GM12864 (cell line): ENCODE measurements at places on chromosomes 2 and 18.
A peak's percentile ranks its signal among the peaks of the same experiment; 100 is the strongest.

- peak; percentile 5 for DNase-seq
Observed at GRCh38 chr2:34012715-34013302, 413.7 kb upstream of the FAM98A start.

GRCh38 chr2:201891676-201892075 is 85.3 kb downstream of the CDK15 start:
- no peak for DNase-seq

GRCh38 chr2:101630224-101630949 is 67.1 kb upstream of the MAP4K4 start:
- no peak for DNase-seq

GRCh38 chr2:9547262-9547991 is 8.2 kb downstream of the ADAM17 start:
- DNase-seq: no peak

- no peak for DNase-seq
Observed at GRCh38 chr2:238066218-238066617, 5.4 kb downstream of the SCLY start.

GRCh38 chr2:152594792-152595191 is 122.5 kb downstream of the PRPF40A start:
- no peak for DNase-seq

DNA sequence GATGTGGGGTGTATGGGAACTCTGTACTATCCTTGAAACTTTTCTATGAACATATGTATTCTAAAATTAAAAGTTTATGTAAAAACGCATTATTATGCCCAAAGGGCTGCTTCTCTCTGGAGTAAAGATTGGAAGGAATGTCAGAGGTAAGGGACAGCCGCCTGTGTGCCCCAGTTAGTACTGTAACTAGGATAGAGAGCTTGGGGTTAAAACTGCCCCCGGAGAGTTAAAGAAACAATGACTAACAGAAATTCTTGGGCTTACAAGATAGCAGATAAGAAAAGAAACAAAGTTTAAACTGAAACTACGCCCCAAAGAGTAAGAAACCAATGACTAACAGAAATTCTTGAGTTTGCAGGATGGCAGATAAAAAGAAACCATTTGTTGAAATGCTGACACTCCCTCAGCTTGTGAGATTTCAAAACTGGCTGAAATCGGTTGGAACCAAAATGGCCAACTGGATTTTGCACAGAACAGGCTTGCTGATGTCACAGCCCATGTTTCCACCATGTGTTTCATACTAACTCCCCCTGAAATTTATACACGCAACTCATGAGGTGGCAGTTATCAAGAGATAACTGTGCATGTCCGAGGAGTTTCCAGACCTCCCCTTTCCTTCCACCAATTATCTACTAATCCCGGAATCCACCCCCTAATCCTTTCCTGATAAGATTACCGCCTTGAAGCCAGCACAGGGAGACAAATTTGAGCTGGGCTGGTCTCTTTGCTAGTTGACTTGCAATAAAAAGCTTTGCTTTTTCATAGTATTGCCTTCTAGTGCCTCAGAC is 8.7 kb upstream of the TXNDC2 start:
- no peak for DNase-seq

GRCh38 chr18:9184998-9185613 is 48.5 kb downstream of the ANKRD12 start:
- no peak for DNase-seq

DNA sequence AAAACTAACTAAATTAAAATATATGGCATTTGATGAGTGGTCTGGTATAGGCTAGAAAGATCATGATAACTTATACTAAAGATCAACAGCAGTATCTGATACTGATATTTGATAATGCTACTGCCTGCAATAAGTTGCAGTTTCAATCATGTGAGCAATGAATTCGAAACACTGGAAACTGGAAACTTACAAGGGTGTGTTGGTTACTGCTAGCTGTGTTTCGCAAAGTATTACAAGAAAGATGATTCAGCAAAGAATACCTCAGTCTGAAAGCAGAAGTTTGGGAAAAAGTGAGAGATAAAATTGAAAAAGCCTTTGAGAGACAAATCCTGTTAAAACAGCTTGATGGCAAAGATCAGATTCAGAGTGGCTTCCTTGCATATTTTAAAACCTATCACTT is 294.5 kb downstream of the CCDC178 start:
- no peak for DNase-seq

GRCh38 chr2:70984576-70985282 is 6.3 kb downstream of the ANKRD53 start:
- DNase-seq: no peak

- no peak for DNase-seq
Observed at GRCh38 chr2:51490576-51491234, 458.8 kb upstream of the NRXN1 start.

GRCh38 chr2:107383691-107384090 is 443.0 kb upstream of the RGPD4 start:
- no peak for DNase-seq

DNA sequence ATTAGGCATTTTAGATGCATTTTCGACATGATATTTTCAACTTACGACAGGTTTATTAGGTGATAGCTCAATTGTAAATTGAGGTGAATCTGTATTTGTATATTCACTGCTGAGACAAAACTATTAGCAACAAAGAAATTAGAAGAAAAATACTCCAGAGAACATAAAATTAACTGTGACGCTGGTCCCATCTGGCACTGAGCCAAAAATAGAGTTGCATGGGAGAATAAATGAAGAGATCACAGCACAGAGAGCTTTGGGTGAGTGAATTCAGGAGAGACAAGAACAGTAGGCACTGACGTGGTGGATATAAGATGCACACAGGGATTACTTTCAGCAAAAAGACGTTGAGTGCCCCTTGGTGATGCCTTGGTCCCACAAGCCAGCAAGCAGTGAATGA is 306.2 kb upstream of the RAB6C start:
- no peak for DNase-seq

DNA sequence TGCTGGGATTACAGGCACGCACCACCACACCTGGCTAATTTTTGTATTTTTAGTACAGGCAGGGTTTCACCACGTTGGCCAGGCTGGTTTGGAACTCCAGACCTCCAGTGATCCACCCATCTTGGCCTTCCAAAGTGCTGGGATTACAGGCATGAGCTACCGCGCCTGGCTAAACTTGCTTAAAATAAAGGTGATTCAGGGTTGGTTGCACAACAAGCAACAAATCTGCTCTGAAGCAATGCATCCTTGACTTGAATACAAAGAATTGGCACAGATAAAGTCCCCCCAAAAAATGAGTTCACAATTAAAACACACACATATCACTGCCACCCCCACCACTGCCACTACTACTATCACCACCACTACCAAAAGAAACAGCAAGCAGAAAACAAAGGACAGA is 34.9 kb downstream of the CCDC88A start:
- no peak for DNase-seq

GRCh38 chr2:175168564-175168945 is 552 bp upstream of the ATF2 start:
- no peak for DNase-seq

DNA sequence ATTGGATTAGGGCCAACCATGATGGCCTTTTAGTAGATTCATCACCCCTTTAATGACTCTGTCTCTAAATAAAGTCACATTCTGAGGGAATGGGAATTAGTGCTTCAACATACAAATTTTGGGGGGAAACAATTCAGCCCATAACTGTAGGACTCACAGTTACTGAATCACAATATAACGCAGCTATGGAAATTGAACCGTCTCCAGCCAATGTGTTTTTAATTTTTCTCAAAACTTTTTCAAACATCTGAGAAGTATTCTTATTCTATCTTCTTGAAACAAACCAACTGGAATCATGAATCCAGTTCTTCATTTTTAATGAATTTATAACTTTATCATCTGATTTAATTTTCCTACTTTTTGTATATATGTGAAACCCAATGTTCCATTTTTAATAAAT is 373.1 kb upstream of the SYT4 start:
- no peak for DNase-seq

- no peak for DNase-seq
Observed at GRCh38 chr2:167726788-167727187, 520.6 kb downstream of the STK39 start.

DNA sequence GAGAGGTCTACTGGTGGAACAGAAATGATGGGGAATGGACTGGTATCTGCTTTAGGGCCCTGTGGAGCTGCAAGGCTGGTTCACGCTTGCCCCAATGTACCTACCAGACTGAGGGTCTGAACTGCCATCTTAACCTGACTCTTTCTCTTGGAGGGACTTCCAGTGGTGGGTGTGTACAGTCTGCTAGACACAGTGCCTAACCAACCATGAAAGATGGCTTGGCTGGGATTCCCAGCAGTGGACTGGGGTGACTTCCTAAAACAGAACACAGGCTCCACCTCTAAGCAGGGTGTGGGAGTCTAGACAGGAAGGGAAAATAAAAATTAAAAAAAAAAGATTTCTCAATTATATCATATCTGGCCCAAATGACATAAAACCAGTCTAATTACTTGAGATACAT is 25.5 kb upstream of the MYO3B start:
- no peak for DNase-seq

GRCh38 chr2:64212801-64213321 is 68.6 kb upstream of the PELI1 start:
- peak; percentile 46 for DNase-seq

DNA sequence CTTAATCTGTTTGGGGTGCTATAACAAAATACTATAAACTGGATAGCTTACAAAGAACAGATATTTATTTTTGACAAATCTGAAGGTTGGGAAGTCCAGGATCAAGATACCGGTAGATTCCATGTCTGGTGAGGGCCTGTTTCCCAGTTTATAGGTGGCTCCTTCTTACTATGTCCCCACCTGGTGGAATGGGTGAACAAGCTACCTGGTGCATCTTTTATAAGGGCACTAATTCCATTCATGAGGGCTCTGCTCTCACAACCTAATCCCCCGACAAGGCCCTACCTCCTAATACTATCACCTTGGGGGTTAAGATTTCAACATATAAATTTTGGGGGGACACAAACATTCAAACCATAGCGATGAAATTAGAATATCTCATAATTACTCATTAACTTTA is 15.6 kb upstream of the NEMP2 start:
- no peak for DNase-seq

DNA sequence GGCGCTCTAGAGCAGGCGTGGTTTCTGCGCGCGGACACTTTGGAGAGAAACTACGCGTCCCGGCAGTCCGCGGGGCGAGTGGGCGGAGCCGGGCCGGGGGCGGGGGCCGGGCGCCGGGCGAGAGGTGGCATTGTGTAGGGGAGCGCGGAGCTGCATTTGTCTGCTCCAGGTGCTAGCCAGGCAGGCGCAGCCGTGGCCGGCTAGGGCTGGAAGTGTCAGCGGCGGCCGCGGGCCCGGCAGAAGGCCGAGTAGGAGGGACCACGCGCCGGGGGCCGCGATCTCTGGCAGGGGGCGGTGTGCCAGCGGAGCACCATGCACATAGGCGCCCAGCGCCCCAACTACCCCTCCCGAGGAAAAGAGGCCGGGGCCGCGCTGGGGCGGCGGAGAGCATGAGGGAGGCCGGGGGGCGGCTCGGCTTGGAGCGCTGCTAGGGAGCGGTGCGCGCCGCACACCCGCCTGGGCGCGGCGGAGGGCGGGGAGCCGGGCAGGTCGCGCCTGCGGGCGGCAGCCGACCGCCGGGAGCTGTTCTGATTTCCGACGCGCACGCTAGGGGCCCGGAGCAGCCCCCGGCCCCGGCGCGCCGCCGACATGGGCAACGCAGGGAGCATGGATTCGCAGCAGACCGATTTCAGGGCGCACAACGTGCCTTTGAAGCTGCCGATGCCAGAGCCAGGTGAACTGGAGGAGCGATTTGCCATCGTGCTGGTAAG is at the start of gene FMNL2:
FMNL2 (plus strand) TSS at position 159 of the 710 bp plus-strand sequence.
- DNase-seq: peak; percentile 31

DNA sequence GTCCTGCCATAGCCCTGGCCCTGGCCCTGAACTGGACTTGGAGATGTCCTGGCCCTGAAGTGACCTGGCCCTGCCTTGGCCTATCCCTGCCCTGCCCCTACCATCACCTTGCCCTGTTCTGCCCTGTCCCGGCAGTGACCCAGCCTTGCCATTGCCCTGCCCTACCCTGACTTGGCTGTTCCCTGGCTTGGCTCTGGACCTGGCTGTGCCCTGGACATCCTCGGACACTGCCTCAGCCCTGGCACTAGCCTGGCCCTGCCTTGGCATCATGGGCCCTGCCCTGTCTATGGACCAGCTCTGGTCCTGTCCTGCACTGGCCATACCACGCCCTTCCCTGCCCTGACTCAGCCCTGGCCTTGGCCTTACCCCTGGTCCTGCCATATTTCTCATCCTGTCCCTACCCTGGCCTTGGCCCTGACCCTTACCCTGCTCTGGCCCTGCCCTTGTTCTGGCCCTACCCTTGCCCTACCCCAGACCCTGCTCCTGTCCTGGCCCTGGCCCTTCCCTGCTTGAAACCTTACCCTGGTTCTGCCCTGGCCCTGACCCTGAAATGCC is 6.1 kb upstream of the ANKRD62 start:
- DNase-seq: no peak

GRCh38 chr2:68441179-68441993 is 25.7 kb downstream of the FBXO48 start:
- DNase-seq: peak; percentile 99

DNA sequence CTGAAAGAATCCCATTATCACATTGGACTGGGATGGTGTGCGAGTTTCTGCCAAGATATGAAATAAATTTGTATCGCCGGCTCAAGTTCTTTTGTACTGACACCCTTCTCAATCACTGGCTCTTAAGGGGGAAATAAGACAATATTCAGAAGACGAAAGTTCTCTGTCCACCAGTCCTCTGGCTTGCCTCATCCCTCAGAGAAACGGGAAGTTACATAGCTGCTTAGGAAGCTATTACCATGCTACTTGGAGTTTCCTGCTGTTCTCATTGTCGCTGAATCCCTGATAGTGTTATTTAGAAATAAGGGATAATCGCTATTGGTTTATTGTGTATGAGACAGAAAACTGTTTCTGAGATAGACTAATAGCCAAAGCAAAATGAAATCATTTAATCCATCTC is 205.0 kb upstream of the ZNF521 start:
- no peak for DNase-seq

- no peak for DNase-seq
Observed at GRCh38 chr18:61546590-61546989, 213.4 kb downstream of the CDH20 start.

DNA sequence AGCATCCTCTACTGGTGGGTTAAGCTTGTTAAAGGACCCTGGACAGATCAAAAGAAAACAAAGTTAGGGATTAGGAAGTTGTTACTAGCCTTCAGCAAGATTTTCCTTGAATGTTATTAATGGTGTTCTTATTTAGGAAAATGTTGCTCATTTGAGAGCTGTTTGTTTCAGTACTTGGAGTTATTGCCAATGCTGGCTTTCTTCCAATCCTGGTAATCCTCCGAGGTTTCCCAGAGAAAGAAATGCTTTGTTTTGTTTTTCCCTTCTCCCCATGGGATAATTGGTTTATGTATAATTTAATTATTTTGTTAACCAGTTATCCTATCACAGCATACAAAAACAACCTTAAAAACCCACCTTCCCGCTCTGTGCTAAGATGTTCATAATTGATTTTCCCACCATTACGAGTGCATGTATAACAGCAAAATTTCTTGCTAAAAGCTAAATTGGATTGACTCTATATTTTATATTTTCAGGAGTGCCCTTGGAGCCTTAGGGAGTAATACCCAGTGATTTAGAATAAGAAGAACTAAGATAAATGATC is 79.8 kb downstream of the MGAT5 start:
- no peak for DNase-seq

GRCh38 chr2:188937228-188938220 is 36.6 kb upstream of the COL3A1 start:
- DNase-seq: no peak

GRCh38 chr2:212337036-212337435 is 201.6 kb downstream of the ERBB4 start:
- DNase-seq: no peak

GRCh38 chr2:74548285-74548899 is 5.3 kb downstream of the LOXL3 start:
- no peak for DNase-seq

GRCh38 chr2:84971510-84972206 is 697 bp downstream of the KCMF1 start:
- DNase-seq: no peak
